Upper lobe of right lung (tissue), 1 donor: ENCODE measurements at places on chromosomes 16 and 17. TPM values are rescaled to one million over a fixed set of nuclear protein-coding genes. Genes with fewer than 3 reads are reported as not detected.

DNA sequence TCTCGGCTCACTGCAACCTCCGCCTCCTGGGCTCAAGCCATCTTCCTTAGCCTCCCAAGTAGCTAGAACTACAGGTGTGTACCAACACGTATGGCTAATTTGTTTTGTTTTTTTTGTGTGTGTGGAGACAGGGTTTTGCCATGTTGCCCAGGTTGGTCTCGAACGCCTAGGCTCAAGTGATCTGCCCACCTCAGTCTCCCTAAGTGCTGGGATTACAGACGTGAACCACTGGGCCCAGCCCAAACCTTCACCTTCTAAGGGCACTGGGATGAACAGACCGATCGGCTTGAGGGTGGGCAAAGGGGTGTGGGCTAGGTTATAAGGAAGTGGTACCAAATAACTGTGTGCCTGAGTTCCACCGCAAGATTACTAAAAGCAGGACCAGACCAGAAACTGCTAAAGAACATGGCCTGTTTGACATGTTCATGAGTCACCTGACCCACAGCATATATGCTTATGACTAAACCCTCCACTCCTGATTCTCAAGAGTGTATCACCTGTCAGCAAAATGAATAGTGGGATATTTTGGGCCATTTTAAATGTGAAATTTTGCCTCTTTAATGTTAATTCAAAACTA is 8.1 kb downstream of the TMEM97 start:
- no peak for DNase-seq

DNA sequence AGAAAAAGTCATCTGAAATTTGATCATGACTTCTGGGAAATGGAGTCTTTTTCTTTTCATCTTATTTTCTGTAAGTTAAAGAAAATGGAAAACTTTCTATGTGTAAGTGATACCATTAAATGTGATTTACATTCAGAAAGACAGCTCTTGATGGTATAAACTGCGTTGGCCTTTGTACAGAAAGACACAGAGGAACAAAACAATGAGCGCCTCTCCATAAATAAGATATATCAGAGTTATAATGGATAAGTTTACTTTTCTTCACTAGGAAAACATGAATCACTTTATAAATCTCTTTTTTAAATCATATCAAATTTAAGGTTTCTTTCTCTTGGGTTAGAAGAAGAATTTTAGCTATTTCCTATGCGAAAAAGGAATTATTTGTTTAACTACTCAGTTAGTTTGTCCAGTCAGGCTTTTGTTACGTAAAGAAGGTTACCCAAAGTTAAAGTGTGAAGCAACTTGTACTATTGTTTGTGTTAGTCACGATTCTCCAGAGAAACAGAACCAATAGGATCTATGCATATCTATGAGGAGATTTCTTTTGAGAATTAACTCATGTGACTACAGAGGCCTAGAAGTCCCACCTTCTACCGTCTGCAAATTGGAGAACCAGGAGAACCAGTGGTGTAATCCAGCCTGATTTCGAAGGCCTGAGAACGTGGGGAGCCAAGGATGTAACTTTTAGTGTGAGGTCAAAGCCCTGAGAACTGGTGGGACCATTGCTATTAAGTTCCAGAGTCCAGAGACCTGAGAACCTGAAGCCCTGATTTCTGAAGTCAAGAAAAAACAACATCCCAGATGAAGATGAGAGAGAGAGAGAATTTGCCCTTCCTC is 295.4 kb upstream of the KCNJ16 start:
- no peak for DNase-seq

- DNase-seq: no peak
Measured at GRCh38 chr17:39861235-39861634, 2.9 kb downstream of the IKZF3 start.

DNA sequence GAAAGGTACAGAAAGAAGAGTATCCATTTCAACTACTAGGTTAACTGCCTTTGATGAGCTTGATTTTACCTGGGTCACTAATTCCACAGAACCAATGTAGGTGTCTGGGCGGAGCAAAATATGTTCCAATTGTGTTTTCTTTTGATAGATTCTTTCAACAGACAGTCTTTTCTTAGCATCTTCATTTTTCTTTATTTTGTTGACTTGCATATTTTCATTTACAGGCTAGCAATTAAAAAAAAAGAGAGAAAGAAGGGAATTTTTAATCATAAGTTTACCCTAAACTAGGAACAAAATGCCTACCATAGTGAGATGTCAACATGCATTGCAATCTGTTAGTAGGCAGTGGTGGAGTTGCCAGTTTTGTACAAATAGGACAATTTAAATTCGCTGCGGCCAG is 1.0 kb downstream of the TOP2A start:
- no peak for DNase-seq

GRCh38 chr17:27669850-27670249 is 38.9 kb downstream of the LGALS9 start:
- peak; percentile 48 for DNase-seq

GRCh38 chr16:85568519-85568918 is 44.6 kb upstream of the GSE1 start:
- DNase-seq: peak; percentile 87

The IGFBP4 gene
- 381 TPM for total RNA-seq

The MXRA7 gene
- 159 TPM for total RNA-seq
